ENCODE measurements at places on chromosomes 3 and 15. TPM values are rescaled to one million over a fixed set of nuclear protein-coding genes. Genes with fewer than 3 reads are reported as not detected.

GRCh38 chr3:127799476-127800222, 22.7 kb downstream of the MGLL start:
- DNase-seq: no peak

- DNase-seq: peak; percentile 63
Observed at GRCh38 chr15:88911766-88912118, 1.4 kb downstream of the MFGE8 start.

SAMD7 gene
- total RNA-seq: not detected

DNA sequence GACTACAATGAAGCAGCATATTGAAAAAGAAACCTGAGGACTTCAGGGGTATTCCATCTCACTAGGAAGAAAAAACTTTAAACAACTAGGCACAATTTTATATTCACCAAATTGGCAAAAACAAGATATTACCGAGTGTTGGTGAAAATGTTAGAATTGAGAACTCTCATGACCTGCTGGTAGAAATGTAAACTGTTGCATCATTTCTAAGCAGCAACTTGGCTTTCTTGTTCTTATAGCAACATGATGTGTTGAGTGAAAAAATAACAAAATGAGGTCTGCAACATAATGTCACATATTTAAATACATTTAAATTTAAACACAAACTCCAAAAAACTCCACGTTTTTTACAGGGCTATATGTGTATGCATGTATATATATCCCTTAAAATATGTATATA, 59.0 kb upstream of the SPPL2A start:
- no peak for DNase-seq

PPP1R14D gene
- not detected for total RNA-seq

DNA sequence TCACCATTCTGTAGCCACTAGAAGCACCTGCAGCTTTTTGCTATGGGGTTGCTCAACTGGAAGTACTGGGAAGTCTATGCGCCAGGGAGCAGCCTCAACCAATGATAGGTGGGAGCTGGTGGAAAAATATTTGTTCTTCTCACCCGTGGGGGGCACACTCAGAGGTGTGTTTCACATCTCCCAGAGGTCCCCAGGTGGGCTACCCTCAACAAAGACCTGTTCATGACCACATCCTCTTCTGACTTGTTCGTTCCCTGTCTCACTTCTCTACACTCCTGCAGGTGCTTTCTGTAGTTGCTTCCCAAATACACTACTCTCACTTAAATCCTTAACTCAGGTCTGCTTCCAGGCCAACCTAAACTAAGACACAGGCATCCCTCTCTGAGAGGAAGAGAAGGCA, 3.6 kb downstream of the CAMP start:
- DNase-seq: no peak

- no peak for DNase-seq
Observed at GRCh38 chr3:43872301-43872700, 181.6 kb downstream of the ABHD5 start.

GRCh38 chr3:61454801-61455200, 106.6 kb upstream of the PTPRG start:
- DNase-seq: no peak

- DNase-seq: no peak
Observed at GRCh38 chr3:112497897-112498548, 1.2 kb downstream of the BTLA start.

GRCh38 chr3:45507820-45508317, 86.7 kb upstream of the LIMD1 start:
- peak; percentile 75 for DNase-seq

DNA sequence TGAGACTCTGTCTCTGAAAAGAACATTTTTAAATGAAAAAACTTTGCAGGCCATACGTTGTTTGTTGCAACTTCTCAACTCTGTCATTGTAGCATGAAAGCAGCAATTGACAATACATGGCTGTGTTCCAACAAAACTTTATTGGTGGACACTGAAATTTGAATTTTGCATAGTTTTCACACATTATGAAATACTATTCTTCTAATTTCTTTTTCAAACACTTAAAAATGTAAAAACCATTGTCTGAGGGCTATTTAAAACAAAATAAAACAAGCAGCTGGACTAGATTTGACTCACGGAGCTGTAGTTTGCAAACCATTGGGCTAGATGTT, 18.5 kb upstream of the CSTA start:
- DNase-seq: no peak

- DNase-seq: no peak
Observed at GRCh38 chr3:38471260-38471857, 17.7 kb downstream of the ACVR2B start.

- peak; percentile 84 for DNase-seq
Observed at GRCh38 chr3:185470323-185470722, 28.5 kb downstream of the TMEM41A start.

DNA sequence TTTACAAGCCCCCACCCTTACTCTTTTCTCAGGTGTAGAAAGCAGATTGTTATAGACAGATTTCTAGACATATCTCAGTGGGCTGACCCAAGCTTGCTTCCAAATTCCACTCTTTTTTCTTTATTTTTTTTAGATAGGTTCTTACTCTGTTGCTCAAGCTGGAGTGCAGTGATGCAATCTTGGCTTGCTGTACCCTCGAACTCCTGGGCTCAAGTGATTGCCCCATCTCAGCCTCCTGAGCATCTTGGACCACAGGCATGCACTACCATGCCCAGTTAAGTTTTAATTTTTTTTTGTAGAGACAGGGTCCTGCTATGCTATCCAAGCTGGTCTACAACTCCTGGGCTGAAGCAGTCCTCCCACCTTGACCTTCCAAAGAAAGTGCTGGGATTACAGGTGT, 53.5 kb upstream of the ADAMTS9 start:
- DNase-seq: no peak

MYH15 gene
- 0.07 TPM for total RNA-seq

DNA sequence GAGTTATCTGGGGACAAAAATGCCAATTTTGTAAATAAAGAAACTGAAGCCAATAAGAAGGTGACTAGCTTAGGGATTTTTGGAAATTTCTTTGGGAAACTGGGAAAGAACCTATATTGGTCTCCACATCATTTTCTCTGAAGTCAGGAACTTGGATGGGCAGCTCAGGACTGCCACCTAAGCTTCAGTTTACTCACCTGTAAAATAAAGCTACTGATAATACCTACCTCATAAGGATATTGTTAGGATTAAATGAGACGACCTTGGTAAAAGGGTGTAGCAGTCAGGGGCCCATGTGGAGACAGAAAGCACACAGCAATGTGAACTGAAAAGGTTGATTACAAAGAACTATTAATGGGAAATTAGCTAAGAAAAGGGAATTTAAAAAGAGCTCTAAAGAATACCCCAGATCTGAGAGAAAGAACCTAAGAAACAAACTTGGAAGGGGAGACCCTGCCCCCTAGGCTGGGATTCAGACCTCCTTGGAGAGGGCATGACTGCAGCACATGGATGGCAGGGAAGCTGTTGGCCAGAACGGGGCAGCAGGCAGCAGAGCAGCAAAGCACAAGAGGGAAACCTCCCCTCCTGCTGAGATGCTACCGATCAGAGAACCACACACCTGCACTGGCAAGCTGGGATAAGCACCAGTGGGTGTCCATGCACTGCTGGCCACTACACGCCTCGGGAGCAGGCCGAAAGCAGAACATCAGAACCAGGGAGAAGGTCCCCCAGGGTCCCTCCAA, 83.7 kb upstream of the THBS1 start:
- DNase-seq: no peak

DNA sequence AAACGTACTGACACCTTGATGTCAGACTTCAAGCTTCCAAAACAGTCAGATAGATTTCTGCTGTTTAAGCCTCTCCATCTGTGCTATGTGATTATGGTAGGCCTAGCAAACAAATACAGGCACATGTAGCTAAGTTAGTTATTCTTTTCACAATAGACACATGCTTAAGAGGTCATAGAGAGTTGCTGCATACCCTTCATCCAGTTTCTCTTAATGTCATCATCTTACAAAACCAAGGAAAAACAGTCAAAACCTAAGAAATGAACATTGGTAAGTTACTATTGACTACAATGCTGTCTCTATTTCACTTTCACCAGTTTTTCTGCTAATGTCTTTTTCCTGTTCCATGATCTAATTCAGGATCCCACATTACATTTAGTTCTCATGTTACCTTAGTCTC, 946.8 kb downstream of the TUSC7 start:
- no peak for DNase-seq

DNA sequence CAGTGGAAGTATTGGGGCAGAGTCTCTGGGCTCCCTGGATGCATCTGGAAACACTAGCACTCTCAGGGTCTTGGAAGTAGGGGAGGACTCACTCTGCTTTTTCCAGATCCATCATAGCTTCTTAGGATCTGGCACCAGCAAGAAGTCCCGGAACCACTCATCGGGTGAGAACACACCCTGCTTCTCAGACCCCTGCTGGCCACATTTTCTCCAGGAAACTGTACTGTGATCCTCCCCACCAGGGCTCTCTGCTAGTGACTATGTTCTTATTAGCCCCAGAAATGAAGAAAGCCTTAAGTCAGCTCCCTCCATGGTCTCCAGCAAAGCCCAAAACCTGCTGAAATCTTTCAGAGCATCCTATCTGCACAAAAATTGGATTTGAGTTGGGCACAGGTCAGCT, 197.3 kb upstream of the GADL1 start:
- DNase-seq: no peak

DNA sequence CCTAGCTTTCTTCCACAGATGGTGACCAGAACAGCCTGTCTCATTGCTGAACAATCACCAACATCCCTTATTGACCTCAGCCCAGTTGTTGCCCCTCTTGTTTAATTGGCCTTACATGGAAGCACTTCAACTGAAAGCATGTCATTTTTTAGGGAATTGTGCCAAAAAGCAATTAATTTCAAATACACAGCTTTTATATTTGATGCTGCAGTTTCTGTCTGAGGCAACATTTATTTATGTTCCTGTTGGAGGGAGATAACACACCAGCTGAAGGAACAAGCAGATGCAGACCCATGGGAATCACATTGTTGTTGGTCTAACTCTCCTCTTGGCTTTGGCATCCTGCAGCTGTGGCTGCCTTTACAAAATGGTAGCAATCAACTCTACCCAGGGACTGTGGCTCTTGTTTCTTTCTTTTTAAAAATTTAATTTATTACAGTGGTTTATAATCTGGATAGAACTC, 498.1 kb upstream of the RGMA start:
- DNase-seq: no peak
